ENCODE measurements at places on chromosomes 11 and 22.

- DNase-seq: no peak
These were observed 8.2 kb upstream of the HBE1 start for GRCh38 chr11:5277807-5278382.

GRCh38 chr11:76788661-76789442 is 5.7 kb downstream of the TSKU start:
- DNase-seq: peak; percentile 89

DNA sequence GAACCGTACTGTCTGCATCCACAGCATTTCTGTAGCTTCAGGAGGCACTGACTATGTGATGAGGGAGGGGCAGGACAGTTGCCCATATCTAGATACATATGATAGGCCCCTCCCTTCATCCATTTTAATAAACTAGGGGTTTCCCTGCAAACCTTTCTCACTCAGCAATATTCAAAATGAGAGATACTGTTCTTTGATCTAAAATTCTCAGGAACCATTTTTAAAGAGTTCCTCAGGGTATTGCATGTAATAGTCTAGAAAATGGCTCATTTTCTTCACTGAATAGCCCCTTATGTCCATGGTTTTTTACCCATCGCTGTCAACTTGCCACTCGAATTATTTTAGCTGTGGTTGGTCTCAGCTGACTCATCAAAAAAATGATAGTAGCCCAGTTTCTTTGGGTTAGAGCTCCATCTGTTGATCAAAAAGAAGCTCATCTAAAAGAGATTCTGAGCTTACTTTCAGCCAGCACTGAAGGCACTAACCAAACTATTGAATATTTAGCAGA is 37.0 kb upstream of the DNAJB7 start:
- DNase-seq: no peak

GRCh38 chr11:117621226-117621625 is 175.8 kb downstream of the DSCAML1 start:
- DNase-seq: no peak

DNA sequence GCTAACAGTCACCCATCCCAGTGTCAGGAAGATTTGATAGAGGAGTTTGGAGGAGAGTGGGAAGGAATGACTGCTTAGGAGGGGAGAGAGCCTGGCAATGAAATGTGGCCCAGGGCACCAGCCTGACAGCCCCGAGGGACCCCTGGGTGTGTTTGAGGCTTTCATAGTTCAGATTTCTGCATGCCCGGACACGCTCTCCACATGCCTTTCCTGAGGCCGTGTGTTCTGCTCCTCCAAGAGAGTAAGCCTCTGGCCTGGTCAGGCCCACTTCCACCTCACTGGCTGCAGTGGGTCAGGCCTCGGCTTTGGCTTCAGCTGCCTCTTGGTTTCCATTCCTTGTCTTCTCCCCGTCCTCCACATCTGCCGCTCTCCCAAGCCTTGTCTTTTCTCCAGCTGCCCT is 78.4 kb downstream of the C22orf31 start:
- no peak for DNase-seq

DNA sequence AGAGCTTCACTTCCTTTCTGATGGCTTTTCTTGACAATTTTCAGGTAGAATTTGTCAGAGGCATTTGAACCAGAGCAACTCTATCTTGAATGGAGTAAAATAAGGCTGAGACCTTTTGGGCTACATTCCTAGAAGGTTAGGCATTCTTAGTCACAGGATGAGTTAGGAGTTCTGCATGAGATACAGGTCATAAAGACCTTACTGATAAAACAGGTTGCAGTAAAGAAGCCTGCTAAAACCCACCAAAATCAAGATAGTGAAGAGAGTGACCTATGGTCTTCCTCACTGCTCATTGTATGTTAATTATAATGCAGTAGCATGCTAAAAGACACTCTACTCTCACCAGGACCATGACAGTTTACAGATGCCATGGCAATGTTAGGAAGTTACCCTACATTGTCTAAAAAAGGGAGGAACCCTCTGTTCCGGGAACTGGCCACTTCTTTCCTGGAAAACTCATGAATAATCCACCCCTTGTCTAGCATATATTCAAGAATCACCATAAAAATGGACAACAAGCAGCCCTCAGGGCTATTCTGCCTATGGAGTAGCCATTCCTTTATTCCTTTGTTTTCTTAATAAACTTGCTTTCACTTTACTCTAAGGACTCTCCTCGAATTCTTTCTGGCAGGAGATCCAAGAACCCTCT is 1519.7 kb upstream of the TENM4 start:
- DNase-seq: no peak

GRCh38 chr11:131867457-131868257 is 497.2 kb downstream of the NTM start:
- DNase-seq: peak; percentile 54

- peak; percentile 93 for DNase-seq
These were observed 52.1 kb downstream of the LHFPL7 start for GRCh38 chr22:24894220-24894975.

- peak; percentile 53 for DNase-seq
These were observed 9.0 kb upstream of the MALAT1 start for GRCh38 chr11:65489706-65490320.

DNA sequence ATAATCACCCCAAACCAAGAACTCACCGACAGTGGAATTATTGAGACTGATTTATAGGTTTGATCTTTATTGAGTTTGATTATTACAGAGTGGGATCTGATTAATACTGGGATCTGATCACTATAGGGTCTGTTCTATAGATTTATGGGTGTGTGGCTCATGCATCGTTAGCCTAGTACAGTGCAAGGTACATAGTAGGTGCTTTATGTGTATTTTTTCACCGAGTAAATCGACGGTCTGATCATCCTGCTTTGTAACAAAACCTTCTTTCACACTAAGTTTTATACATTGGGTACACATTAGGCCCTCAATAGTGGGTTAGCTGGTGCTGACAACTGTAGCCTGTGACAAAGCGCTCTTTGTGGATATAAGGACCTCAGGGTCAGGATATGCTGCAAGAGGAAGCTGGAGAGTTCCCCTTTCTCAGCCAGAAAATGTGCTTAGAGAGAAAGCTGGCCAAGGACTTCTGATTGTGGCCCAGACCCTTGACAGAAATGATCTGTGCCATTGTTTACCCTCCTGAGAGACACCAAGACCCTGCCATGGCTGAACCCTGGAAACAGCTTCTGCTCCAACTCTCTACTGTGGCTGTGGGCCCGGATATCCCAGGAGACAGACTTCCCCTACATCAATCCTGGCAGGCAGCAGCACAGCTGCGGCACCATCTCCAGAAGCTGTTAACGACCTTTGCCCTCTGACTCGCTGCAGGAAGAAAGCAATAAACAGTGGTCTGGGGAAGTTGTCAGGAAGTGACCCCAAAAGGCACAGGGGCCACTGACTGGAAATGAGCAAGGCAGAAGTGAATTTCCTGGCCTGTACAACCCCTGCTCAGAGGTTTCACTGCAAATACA is 16.1 kb upstream of the TPP1 start:
- peak; percentile 69 for DNase-seq

- DNase-seq: no peak
These were observed 59.2 kb downstream of the NFAM1 start for GRCh38 chr22:42372976-42373375.

DNA sequence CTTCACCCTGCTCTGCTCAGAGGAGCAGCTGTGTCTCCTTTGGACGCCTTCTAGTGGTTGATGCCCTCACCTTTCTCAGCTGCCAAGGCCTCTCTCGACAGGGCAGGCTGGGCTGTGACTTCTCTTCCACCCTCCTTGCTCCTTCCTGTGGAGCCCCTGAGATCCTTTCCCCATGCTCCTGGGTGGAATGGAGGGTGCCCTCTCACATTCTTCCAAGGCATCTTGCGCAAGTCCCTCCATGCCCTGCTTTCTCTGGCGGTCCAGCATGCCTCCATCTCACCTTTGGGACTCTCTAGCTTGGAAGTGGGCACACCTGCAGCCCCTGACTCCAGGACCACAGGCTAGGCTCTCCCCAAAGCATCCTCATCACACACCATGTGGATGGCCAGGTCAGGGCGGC is 68.9 kb downstream of the BMAL1 start:
- DNase-seq: no peak
